ENCODE measurements at places on chromosomes 3 and 15.

GRCh38 chr15:71293723-71294122, 178.5 kb downstream of the THSD4 start:
- DNase-seq = no peak

DNA sequence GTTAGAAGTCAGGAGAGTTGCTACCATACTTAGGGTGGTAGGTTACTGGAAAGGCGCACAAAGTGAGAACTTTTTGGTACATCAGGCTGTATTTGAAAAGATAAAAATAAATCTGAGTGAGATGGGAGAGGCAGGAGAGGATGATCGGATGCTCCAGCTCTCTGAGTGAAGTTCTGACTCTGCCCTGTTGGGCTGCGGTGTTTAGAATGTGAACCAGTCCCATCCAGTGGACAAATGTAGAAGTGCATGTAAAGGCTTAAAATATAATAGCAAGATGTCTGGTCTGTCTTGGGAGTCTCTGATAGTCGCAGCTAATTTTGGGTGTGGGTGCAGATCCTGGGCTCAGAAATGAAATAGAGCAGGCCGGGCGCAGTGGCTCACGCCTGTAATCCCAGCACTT, 30.4 kb downstream of the ACKR2 start:
- DNase-seq = peak; percentile 11

GRCh38 chr3:54447427-54447826, 325.1 kb downstream of the CACNA2D3 start:
- no peak for DNase-seq

GRCh38 chr3:157692468-157692867, 189.3 kb upstream of the VEPH1 start:
- DNase-seq = no peak
